ENCODE measurements at places on chromosomes 5 and 9. TPM values are rescaled to one million over a fixed set of nuclear protein-coding genes. Genes with fewer than 3 reads are reported as not detected.
A peak's percentile ranks its signal among the peaks of the same experiment; 100 is the strongest.

GRCh38 chr5:133063965-133064364, 12.2 kb downstream of the HSPA4 start:
- no peaks in the 10 kb centered on the region for H3K36me3 ChIP-seq
- H3K4me1 ChIP-seq = no peaks in the 10 kb centered on the region
- no peaks in the 10 kb centered on the region for H3K27me3 ChIP-seq
- no peak for DNase-seq

The CFAP90 gene
- not detected for total RNA-seq

The ZNF354C gene
- 8.8 TPM for total RNA-seq

The TTC39B gene
- total RNA-seq = 21.9 TPM

GRCh38 chr9:38068701-38069628, at the start of gene SHB:
Gene SHB (minus strand): TSS chr9:38069227. CDS start chr9:38068645, 582 bp downstream.
- H3K27me3 ChIP-seq = no peaks in the 10 kb centered on the region
- H3K4me3 ChIP-seq = peak within 1 kb of the TSS; percentile 63
- no peaks in the 10 kb centered on the region for H3K36me3 ChIP-seq
- peaks cover 8% of the 10 kb centered on the region for H3K4me1 ChIP-seq
- peak within 1 kb of the TSS; percentile 80 for H3K27ac ChIP-seq
- peak; percentile 65 for DNase-seq

- H3K4me3 ChIP-seq = peak overlapping the region; percentile 51
- peak overlapping the region; percentile 90 for H3K27ac ChIP-seq
- H3K36me3 ChIP-seq = no peaks in the 10 kb centered on the region
- DNase-seq = no peak
- H3K4me1 ChIP-seq = no peaks in the 10 kb centered on the region
- no peaks in the 10 kb centered on the region for H3K27me3 ChIP-seq
These were observed 1.0 kb upstream of the PTBP3 start for GRCh38 chr9:112334432-112334841.

The TMEM174 gene
- not detected for total RNA-seq

The DMRT3 gene
- total RNA-seq = 0.18 TPM

- peak; percentile 0 for DNase-seq
- H3K27ac ChIP-seq = no peak overlapping the region
- no peaks in the 10 kb centered on the region for H3K27me3 ChIP-seq
- H3K4me1 ChIP-seq = no peaks in the 10 kb centered on the region
- H3K36me3 ChIP-seq = no peaks in the 10 kb centered on the region
These were observed 6.3 kb downstream of the FGF18 start for GRCh38 chr5:171425596-171426244.

GRCh38 chr5:78903861-78904260, 81.2 kb downstream of the ARSB start:
- no peak for DNase-seq
- peaks cover 4% of the 10 kb centered on the region for H3K4me1 ChIP-seq
- no peaks in the 10 kb centered on the region for H3K27me3 ChIP-seq
- no peaks in the 10 kb centered on the region for H3K36me3 ChIP-seq

All from uterus (tissue), 4 donors.